ENCODE measurements at places on chromosomes 13 and 19. TPM values are rescaled to one million over a fixed set of nuclear protein-coding genes. Genes with fewer than 3 reads are reported as not detected.

Gene ZNF780A
- 13.4 TPM for total RNA-seq

Gene NCLN
- total RNA-seq: 52.7 TPM

Gene SLITRK6
- total RNA-seq: not detected

Gene FCAR
- total RNA-seq: not detected

Gene SLC25A41
- total RNA-seq: not detected

Gene ZNF83
- total RNA-seq: 47.1 TPM

Gene ZNF829
- total RNA-seq: 3.5 TPM

Gene LYPD3
- total RNA-seq: 0.43 TPM

Gene ZNF681
- total RNA-seq: 0.32 TPM

Gene CLDN10
- not detected for total RNA-seq

Gene C1QTNF9
- total RNA-seq: not detected

Gene ANGPTL8
- not detected for total RNA-seq

Gene ALOX5AP
- total RNA-seq: 0.43 TPM

Gene CARM1
- 40.6 TPM for total RNA-seq

Gene NLRP7
- total RNA-seq: not detected

Gene OR1I1
- not detected for total RNA-seq

Gene RAB20
- 4.2 TPM for total RNA-seq

Gene SIAH3
- total RNA-seq: not detected

Gene UHRF1
- 36.1 TPM for total RNA-seq

Gene COLGALT1
- 119 TPM for total RNA-seq

Gene MVB12A
- total RNA-seq: 32.0 TPM

Gene MBD3L2
- total RNA-seq: not detected

Gene KIRREL2
- total RNA-seq: under 0.01 TPM

Gene CCDC122
- 16.0 TPM for total RNA-seq

Gene ZNF793
- total RNA-seq: 2.6 TPM

Gene S1PR4
- total RNA-seq: not detected

Gene MBD3L2B
- not detected for total RNA-seq

Gene SCN1B
- 3.2 TPM for total RNA-seq

Gene ACTL9
- total RNA-seq: not detected

Gene IRF2BP1
- total RNA-seq: 26.3 TPM

Gene STARD13
- 48.0 TPM for total RNA-seq

Gene PABPC3
- total RNA-seq: under 0.01 TPM

Gene KIR2DL4
- not detected for total RNA-seq

Gene PLIN4
- 0.32 TPM for total RNA-seq

Gene GJA3
- total RNA-seq: 0.97 TPM

Gene HIPK4
- under 0.01 TPM for total RNA-seq

Gene KLF2
- total RNA-seq: 6.8 TPM
